CD4-positive, alpha-beta T cell treated with Interleukin-17A for 1 hour (primary cell): ENCODE measurements at places on chromosomes 1 and 21.
A peak's percentile ranks its signal among the peaks of the same experiment; 100 is the strongest.

DNA sequence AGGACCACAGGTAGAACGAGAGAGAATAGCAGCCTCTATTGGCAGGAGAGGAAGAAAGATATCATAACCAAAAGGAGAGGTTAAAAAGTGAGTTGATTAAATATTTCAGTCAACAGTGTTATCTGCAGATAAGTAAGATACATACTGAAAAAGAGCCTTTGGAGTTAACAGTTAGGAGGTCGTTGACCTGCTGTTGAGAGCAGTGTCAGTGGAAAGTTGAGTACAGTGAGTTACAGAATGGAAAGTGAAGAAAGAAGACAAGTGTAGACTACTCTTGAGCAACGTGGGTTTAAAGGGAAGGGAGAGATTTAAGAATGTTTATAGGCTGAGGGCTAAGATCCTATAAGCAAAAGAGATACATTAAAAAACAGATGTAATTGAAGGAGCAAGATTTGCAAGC is 30.2 kb downstream of the GNAT2 start:
- no peak for DNase-seq

- no peak for DNase-seq
Measured at GRCh38 chr1:150780510-150780909, 14.9 kb upstream of the CTSS start.

DNA sequence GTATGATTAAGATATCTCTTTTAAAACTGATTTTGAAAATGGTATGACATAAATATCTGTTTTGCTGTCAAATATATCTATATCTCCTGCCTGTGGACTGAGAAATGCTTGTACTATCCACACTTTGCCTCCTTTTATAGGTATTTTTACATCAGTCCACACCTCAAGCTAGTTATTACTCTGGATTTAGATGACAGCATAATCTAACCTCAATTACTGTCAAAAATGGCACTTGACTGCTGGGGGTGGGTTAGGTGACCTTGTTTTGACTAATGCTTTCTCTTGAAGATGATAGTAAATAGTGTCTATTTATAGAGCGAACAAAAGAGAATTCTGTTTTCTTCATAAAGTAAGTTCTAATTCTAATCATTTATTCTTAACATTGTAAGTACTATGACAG is 9.1 kb downstream of the ADGRL2 start:
- DNase-seq: no peak

DNA sequence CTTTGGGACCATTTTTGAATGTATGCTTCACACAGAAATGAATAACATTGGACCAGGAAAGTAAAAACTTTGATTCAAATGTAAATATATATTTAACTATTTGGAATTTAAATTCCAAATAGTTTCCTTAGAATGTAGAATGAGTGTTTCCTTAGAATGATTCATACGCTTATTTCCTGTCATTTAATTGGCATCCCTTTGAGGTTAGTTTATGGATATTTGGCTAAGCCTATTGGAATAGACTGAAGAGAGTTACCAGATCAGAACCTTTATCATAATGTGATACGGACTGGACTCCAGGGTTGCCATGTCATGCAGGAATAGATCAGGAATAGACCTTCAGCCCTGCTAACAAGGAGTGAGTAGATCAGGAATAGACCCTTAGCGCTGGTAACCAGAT is 133.1 kb downstream of the TNNI3K start:
- DNase-seq: no peak

DNA sequence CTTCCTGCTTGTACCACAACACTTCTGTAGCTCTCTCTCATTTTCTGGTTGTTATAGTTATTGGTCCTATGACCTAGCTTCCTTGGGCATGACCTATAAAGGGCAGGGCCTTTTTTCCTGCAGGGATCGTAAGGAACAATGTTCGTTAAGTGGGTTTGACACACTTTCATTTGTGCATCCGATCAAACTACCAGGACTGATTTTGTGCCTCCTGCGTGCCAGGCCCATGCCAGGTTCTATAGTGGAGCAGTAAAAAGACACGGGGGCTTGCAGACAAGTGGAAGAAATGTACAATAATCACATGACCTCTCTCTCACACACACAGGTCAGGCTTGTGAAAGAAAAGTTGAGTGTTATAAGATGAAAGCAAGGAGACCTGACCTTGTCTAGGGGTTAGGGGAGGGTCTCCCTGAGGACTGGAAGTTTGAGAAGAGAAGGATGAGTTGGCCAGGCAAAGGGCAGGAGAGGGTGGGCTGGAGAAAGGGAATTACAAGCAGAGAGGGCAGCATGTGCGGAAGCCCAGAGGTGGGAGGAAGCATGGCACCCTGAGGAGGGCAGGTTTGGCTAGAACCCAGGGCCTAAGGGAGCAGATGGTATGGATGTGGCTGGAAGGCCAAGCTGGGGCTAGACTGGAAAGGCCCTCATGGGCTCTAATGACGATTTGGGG is 145.4 kb downstream of the GRIK3 start:
- no peak for DNase-seq

GRCh38 chr1:147626291-147626690 is 44.0 kb downstream of the ACP6 start:
- DNase-seq: no peak

- no peak for DNase-seq
Measured at GRCh38 chr1:39959651-39960333, 4.8 kb downstream of the MFSD2A start.

- DNase-seq: no peak
Measured at GRCh38 chr1:215529111-215529510, 38.0 kb upstream of the KCTD3 start.

DNA sequence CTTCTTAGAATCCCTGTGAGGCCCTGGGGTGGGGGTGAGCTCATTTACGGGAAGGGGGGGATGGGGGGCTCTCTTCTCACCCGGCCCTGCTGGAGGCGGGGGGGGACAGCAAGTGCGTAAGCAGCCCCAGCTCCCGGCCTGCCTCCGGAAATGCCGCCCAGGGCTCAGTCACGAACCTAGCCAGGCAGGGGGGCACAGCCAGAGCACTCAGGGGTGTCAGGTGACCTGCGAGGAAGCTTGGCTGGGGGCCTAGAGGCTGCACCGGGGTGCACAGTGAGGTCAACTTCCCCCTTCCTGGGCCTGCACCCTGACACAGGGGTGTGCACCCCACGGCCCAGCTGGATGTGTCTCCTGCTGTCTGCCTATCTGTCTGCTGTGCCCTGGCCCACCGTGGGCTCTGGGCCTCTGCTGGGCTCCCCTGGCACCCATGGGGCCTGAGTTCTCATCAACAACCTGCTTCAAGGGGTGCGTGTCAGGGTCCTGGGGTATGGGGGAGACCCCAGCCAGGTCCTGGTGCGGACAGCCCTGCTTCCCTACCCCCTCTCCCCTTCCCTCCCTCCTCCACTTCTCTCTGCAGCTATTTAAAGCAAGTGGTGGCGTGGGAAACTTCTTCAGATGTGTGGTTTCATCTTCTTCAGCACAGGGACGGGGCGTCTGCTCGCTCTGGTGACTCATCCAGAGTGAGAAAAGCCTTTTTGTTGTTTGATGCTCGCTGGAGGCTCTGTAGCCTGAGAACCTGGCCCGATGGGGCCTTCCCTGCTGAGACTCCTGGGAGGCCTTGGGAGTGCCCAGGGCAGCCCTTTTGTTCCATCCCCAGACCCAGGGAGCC is 92.5 kb upstream of the RUNX3 start:
- DNase-seq: peak; percentile 95

DNA sequence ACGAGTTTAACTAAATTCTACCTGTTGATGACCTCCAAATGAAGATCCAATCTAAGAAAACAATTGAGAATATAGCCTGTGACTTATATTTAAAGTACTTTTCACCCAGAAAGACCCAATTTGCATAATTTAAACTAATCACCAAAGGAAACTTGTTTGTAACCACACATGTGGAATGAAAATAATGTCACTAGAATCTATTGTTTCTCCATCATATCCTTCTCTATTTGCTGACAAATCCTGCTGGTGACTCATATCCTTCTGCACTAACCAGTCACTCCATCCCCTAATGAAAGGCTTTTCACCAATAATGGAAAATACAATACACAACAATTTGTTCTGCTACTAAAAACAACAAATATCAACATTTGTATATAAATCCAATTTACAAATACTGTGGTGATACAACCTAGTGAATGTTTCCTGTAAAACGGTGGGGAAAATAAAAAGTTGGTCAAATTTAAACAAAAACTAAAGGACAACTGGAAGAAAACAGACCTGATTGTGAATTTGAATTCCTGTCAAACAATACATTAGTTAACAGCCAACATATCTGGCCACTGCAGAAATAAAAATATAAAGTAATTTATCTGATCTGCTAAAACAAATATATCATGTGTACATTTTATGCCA is 6.5 kb downstream of the PTP4A2 start:
- peak; percentile 52 for DNase-seq

GRCh38 chr1:228079601-228080263 is 2.8 kb upstream of the ARF1 start:
- DNase-seq: no peak

DNA sequence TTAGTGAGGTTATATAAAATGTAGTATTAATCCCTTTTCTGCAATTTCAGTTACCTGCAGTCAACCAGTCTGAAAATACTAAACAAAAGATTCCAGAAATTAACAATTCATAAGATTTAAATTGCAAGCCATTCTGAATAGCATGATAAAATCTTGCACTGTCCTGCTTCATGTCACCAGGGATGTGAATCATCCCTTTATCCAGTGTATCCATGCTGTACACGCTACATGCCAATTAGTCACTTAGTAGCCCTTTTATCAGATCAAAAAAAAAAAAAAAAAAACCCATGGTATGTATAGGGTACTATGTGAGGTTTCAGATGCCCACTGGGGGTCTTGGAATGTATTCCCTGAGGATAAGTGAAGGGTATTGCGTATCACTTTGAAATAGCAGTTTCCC is 191.3 kb upstream of the HP1BP3 start:
- no peak for DNase-seq

DNA sequence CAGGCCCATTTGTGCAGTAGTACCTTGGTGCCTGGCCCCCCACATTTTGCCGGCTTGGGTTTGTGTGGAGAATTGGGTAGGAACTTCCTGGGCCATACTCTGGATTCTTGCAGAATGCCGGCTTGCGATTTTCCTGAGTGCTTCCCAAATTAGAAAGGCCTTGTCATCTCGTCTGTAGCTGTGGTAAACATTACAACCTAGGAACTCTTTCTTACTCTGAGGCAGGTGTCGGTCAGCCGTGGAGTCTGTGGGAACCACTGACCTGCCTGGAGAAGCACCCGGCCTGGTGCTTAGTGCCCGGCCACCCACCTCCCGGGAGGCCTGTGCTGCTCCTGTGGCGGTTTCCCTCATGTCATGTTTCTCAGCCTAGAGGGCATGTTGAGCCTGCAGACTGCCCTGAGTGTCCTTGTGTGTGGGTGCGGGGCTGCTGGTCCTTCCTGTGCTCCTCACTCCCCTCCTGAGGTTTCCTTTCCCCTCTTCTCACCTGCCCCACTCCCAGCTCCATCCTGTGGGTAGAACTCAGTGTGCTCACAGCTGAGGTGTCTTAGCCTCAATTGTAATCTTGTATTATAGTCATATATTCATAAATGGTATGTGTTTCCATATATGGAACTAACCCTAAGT is 64.7 kb downstream of the S100B start:
- peak; percentile 47 for DNase-seq

- DNase-seq: no peak
Measured at GRCh38 chr1:162186026-162186374, 116.5 kb downstream of the NOS1AP start.

GRCh38 chr1:40690771-40691537 is 550 bp upstream of the NFYC start:
- no peak for DNase-seq

DNA sequence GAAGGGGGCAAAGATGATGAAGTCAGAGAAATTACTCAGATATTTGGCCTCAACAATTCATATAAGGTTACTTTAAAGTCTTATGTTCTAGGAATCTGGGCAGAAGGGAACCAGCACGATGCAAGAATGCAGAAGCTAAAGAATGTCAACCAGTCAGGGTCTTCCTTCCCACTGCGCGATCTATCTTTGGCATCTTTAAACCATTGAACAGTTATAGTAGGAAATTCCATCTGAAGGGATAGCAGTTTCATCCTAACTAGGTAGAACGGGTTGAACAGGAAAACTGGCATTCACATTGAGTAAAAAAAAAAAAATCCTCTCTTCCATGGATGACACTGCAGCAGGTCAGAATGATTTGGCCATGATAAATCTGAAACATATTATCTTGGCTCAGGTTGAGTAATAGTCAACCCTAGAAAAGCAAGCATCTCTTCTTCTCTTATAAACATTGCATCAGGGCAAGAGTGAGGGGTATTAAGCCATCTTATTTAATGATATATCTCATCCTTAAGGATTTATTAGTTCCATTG is 6.3 kb downstream of the CRCT1 start:
- no peak for DNase-seq

DNA sequence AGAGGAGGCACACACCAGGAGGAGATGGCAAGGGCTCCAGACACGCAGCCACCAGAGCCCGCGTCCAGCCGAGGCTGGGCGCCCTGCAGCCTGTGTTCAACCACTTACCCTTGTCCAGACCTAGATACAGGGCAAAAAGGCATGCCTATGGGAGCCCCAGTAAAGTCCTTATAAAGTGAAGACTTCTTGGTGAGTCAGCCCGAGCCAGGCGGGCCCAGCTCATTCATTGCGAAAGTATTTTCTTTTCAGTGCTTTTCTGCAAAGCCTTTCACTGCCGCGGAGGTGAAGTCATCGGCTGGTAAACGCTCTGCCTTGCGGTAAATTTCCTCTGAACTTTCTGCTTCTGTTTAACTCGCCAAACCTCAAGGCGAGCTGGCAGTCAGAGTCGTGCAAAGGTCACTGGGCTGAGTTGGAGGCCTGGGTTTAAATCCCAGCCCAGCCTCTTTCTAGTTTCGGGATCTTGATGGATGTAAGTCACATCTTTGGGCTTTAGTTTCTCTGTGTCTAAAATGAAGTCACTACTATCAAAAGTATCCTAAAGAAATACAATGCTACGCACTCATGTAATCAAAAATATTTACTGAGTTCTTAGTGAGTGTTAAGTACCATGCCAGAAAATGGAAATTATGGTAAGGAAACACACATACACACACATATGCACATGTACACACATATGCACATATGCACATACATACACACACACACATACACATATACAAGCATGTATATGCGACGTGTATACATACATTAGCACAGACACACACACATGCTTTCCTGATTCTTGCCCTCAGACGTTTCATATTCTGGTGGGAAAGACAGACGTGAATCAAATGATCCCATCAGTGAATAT is 54.7 kb upstream of the IFFO2 start:
- peak; percentile 34 for DNase-seq

DNA sequence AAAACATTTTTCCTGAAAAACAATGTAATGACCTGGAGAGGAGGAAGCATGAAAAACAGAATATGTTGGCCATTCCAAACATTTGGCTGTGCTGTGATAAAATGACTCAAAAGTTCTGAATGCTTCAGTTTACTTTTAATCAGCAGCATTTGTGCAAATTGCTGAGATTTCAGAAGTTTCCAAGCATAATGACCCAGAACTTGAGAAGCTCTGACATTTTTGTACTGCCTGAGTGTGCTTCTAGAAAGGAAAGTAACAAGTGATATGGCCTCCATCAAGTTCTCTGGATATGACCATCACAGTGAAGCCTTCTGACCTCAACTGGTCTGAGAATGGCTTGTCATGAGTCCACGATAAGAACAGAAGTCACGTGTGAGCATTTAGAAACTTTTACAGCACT is 283.4 kb upstream of the ZRANB2 start:
- DNase-seq: no peak
